M059J (cell line): ENCODE measurements at places on chromosomes 5 and 9.
A peak's percentile ranks its signal among the peaks of the same experiment; 100 is the strongest.

- DNase-seq, result peak; percentile 79
These were observed 721 bp upstream of the MAML1 start for GRCh38 chr5:179731791-179732411.

- no peak for DNase-seq
These were observed 288.1 kb downstream of the GABRB2 start for GRCh38 chr5:161258438-161258837.

GRCh38 chr5:153903321-153903720, 135.4 kb downstream of the FAM114A2 start:
- no peak for DNase-seq

- no peak for DNase-seq
These were observed 603.6 kb downstream of the PSAT1 start for GRCh38 chr9:78900500-78900899.

GRCh38 chr5:4983701-4984100, 156.4 kb upstream of the ADAMTS16 start:
- no peak for DNase-seq

GRCh38 chr9:105554042-105554441, 3.9 kb upstream of the FKTN start:
- peak; percentile 5 for DNase-seq

DNA sequence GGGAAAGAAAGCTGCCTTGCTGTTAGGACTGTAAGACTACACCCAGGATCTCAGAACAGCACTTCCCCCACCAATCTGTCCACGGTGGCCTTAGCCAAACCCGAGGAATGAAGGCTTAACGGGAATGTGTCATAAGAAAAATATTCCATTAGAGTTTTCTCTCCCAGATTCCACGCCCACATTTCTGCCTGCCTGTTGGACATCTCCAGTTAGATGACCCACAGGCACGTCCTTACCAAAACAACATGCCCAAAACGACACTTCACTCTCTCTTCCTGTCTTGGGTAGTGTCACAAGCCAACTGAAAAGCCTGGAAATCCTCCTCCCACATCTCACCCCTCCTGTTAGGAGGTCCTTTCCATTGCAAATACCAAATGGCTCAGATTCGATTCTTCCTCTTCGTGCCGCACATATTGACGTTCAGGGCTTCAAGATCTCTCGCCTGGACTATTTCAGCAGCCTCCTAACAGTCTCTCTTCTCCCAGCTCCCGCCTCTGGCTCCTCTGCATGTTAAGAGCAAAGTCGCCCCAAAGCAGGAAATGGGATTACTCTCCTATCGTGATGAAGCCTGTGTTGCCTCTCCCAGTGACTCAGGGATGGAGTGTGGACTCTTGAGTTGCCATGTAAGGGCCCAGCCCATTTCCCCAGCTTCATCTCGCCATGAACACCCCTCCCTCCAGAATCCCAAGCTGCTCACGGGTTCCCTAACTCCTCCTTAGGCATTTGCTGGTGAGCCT, 159.3 kb downstream of the NR3C1 start:
- peak; percentile 99 for DNase-seq

DNA sequence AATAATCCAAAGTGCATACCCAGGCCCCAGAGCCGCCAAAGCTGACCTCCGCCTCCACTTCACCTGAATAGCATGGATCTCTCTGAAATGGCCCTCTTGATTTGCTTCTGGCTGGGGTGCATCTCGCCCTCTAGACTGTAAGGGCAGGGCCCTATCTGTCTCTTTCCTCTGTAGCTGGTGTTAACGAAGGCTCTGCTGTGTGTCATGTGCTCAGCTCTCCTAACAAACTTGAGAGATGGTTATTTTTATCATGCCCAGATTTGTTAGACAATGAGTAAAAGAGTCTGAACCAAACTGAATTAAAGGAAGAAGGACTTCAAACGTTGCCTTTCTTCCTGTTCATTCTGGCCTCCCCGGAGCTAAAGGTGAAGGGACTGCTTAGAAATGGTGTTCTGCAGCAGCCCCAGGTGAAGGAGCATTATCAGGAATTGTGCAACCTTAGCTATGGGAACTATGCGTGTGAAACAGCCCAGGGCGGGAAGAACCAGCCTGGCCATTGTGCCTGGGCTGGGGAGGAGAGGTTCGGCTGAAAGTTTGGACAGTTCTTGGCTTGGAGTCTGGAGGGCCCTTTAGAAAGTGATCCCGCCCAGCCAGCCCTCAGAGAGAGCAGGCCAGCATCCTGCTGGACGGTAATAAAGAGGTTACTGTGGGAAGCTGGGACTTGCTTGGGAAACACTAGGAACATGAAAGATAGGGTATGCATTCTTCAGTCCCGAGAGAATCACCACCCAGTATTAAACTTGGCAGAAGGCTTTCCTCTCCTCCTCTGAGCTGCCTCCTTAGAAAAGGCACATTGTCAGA, 73.5 kb downstream of the WWC1 start:
- peak; percentile 38 for DNase-seq

GRCh38 chr5:3825531-3826451, 230.2 kb downstream of the IRX1 start:
- no peak for DNase-seq

DNA sequence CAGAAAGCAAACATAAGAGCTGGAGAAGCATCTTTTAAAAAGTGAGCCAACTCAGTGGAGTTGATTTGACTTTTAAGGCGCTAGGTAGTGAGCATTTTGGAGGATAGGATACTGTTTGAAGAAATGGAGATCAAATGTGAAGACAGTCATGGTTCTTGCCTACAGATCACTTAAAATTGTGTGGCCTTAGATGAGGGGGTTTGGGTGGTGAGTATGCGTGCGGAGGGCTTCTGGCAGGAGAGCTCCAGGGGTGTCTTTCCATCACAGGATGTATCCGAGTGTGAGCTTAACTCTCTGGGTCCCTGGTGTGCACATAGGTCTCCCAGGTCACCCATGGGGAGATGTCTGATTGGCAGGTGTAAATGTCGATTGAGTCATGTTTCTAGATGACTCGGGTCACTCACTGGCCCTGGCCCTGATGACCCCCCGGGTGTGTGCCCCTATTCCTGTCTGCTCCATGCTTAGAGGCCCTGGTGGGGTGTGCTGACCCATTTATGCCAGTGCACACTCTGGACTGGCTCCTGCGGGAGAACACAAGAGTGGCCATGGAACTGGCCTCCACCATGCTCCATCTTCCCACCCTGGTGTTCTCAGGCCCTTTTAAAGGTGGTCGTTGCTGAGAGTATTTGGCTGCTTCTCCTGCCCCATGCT, 274.4 kb downstream of the FSTL4 start:
- no peak for DNase-seq

DNA sequence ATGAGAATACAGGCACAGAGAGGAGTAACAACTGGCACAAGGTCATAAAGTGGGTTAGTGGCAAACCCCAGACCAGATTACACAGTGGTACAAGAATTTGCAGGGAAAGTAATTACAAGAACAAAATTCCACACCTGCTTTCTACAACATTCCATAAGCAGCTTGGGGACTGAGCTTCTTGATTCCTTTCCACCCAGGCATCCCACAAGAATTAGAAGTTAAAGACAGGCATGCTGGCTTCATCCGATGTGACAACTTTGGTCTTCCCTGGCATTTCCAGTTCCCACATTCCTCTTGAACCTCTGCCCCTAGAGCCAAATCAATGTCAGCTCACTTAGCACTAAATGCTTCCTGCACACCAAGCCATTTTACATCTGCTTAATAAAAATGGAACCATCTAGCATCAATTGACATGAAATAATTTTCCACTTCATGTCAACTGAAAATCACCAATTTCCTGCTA, 435.8 kb upstream of the PAPPA start:
- DNase-seq, result peak; percentile 81

GRCh38 chr5:157915638-157916037, 56.7 kb upstream of the CLINT1 start:
- DNase-seq, result peak; percentile 73

DNA sequence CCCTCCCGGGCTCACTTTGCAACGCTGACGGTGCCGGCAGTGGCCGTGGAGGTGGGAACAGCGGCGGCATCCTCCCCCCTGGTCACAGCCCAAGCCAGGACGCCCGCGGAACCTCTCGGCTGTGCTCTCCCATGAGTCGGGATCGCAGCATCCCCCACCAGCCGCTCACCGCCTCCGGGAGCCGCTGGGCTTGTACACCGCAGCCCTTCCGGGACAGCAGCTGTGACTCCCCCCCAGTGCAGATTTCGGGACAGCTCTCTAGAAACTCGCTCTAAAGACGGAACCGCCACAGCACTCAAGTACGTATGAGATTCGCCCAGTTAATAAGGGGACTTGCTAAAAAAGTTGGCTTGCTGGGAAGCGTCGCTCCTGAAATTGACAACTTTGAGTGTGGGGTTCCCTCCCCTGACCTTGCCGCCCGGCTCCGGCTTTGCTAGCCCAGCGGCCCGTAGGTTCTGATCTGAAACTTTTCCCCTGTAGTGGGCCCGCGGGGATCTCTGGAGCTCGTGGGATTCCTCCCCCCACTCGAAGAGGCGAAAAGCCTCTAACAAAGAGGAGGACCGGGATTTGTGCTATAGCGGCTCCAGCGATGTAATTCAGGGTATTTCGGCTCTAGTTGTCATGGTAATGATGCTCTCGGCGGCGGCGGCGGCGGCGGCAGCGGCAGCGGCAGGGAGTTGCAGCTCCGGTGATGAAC, 572 bp downstream of the NR4A3 start:
- peak; percentile 57 for DNase-seq

- DNase-seq, result no peak
These were observed 372.2 kb downstream of the TMEM232 start for GRCh38 chr5:110354311-110354710.

DNA sequence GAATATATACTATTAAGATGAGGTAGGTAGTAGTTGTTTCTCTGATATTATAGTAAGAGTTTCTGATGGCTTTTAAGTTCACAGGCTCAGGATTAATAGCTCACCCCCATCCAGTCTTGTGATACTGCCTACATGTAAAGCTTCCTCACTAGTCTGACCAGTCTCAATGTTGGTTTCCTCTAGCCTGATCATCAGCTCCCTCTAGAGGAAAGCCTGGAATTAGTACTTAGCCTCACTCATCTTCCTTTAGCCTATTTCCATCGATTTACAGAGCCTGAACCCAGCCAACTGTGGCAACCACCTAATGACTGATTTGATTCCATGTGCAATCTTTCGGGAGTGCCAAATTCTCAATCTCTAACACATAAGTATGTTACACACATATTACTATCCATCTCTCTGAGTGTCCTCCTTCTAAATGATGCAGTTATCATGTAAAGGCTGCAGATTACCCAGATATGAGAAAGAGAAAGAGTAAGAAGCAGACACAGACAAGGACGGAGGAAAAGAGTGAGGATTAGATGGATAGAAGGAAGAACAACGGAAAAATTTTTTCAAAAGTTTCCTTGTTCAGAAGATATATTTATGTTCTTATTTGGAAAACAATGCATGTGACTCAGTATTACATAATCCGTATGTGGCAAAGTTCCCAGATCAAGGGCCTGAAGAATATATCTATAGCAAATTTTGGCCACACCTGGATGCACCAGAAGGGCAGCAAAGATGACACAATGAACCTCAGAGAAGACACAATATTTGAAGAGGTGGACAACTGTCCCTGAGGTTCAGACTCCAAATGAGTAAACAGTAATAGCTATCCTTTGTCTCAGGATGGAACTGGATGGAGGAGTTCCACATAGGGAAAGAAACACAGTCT, 333.7 kb downstream of the ELAVL2 start:
- DNase-seq, result peak; percentile 69

DNA sequence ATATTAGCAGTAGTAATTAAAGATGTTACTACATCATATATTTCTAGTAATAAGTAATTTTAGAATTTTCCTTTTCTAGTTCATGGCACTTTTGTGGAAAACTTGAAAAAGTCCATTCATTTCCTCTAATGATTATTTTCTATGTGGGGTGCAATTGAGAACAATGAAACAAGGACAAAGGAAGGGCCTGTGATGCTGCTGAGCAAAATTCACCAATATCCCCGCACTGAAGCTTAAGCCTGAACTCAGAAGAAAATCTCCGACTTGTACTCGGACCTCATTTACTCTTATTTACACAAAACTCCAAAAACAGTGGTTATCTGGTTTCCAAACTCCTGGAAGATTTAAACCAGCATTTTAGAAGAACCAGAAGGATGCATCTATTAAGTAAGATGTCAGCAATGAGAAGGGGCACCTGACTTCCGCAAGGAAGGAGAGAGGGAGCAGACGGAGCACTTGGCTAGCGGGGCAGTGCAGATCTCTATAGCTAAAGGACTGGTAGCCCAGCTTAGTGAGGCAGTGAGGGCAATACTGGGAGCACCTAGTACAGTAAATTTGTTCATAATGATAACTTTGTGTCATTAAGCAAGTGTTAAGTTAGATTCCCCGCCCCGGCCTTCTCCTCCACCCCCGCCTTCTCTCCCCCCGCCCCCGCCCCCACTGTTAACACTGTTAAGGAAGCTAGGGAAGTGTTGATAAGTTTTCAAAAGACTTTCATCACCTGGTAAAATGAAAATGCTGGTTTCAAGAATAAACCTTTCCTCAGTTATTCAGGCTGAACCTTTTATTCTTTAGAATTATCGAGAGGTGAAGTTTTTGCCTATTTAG, 123.3 kb downstream of the ZSWIM6 start:
- no peak for DNase-seq

DNA sequence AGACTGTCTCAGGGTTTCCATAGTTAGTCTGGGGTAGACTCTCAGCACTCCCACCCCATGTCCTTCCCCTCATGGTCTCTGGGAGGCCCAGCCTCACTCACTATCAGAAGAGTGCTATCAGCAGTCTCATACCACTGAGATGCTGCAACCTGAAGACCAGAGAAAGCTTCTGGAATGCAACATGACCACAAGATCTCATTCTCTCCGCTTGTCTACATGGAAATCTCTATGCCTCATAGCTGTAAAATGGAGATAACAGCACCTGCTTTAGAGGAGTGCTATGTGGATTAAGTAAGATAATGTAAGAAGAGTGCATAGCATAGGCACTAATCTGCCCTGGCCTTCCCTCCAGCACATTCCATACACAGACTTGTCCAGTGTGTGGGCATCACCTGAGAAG, 47.0 kb upstream of the ZNF169 start:
- DNase-seq, result peak; percentile 35

GRCh38 chr5:10885026-10885425, 124.0 kb upstream of the DAP start:
- DNase-seq, result peak; percentile 96

DNA sequence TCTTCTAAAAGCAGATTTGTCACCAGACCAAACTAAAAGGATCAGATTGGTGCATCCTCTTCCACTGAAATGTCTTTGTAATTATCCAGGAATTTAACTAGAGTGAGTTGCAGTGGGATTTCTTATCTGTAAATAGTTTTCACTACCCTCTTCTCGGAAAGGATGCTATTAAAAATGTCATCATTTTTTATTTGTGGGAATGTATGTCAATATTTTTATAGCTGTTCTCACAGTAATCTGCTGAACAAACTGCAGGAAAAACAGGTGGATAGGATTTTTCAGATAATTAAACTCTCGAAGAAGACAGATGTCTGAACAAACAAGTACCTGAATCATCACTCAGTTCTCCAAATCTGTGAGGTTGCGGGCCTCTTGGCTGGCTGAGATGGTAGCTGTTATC, 62.7 kb downstream of the RAB14 start:
- no peak for DNase-seq

GRCh38 chr5:178388386-178389025, 155.9 kb upstream of the PHYKPL start:
- DNase-seq, result peak; percentile 18

- DNase-seq, result peak; percentile 44
These were observed 3.8 kb upstream of the NPDC1 start for GRCh38 chr9:137049544-137050449.

- no peak for DNase-seq
These were observed 40.2 kb upstream of the DTWD2 start for GRCh38 chr5:119028575-119028974.
